ENCODE measurements at places on chromosomes 6 and 20. TPM values are rescaled to one million over a fixed set of nuclear protein-coding genes. Genes with fewer than 3 reads are reported as not detected.

GRCh38 chr6:127483399-127484055 lies 24.3 kb upstream of the KIAA0408 start:
- DNase-seq: no peak

GRCh38 chr6:52671676-52672075 lies 763 bp downstream of the TMEM14A start:
- DNase-seq: no peak

- DNase-seq: no peak
Observed at GRCh38 chr20:49750611-49751396, 37.1 kb upstream of the B4GALT5 start.

DNA sequence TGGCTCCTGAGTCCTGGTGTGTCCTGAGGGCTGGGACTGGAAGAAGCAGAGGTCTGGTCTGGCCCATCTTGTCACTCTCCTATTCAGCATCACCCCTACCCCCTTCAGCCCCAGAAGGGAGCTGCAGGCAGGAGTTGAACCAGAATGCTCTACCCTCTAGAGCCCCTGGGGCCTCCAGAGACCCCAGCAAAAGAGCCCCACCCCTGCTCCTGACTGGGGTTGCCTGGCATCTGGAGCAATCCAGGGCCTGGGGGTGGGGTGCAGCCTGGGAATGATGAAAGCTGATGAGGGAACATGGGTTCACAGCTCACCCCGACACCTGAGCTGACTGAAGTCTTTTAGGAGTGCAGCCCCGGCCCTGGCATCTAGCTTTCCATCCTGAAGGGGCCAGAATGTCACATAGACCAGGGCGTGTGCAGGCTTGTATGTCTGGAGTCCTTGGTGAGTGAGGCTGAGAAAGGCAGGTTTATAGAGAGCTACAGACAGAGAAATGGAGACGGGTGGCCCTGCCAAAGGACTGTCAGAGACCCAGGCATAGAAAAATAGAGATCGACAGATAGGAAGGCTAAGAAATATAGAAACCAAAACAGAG lies 12.2 kb downstream of the FGD2 start:
- no peak for DNase-seq

- DNase-seq: no peak
Observed at GRCh38 chr6:109221543-109222195, 126.4 kb downstream of the CEP57L1 start.

DNA sequence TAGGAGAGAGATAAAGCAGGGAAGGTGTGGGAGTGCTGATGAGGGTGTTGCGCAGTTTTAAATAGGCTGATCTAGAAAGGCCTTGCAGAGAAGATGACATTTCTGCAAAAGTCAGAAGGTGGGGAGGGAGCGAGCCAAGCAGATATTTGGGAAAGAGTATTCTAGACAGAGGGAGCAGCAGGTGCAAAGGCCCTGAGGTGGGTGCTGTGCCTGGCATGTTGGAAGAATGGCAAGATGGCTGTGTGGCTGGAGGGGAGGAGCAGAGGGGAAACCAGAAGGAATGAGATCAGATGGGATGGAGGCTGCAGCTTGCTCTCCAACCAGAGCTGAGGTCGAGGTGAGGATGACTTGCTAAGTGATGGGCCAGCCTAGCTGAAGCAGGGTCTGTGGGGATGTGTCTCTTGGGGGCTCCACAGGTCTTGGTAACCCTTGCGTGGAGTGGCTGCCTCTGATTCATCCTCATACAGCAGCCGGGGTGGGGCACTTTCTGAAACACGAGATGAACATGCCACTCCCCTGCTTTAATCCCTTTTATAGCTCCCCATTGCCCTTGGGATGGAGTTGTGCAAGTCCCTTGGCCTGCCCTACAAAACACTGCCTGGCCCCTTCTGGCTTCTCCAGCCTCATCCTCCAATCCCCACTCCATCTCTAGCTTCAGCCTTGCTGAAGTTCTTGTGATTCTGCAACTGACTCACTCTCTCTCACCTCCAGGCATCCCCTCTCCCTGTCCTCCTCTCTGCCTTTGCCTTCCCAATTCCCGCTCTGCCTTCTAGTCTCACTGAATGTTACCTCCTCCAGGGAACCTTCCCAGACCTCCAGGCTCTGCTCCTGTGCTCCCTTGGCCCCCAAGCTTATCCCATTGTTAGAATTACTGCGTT lies 94.1 kb downstream of the CDH22 start:
- DNase-seq: no peak

- DNase-seq: no peak
Observed at GRCh38 chr6:26502165-26502564, 2.1 kb downstream of the BTN1A1 start.

DNA sequence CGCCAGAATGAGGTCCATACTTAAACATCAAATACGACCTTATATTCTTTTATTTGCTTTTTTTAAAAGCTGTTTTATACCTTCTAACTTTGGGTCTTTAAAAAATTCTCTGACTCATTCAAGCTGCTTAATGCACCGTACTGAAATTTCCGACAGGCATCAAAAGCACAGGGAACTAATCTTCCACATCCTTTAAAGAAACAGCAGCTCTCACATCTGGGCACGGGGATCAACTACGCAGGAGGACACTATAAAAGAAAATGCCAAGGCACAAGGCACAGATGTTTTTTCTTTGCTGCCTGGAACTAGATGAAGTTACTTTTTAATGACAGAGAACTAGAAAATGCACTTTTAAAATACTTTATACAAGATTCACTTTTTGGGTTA lies 112.4 kb upstream of the ARG1 start:
- DNase-seq: no peak

- peak; percentile 54 for DNase-seq
Observed at GRCh38 chr6:137867685-137868509, 838 bp downstream of the TNFAIP3 start.

DNA sequence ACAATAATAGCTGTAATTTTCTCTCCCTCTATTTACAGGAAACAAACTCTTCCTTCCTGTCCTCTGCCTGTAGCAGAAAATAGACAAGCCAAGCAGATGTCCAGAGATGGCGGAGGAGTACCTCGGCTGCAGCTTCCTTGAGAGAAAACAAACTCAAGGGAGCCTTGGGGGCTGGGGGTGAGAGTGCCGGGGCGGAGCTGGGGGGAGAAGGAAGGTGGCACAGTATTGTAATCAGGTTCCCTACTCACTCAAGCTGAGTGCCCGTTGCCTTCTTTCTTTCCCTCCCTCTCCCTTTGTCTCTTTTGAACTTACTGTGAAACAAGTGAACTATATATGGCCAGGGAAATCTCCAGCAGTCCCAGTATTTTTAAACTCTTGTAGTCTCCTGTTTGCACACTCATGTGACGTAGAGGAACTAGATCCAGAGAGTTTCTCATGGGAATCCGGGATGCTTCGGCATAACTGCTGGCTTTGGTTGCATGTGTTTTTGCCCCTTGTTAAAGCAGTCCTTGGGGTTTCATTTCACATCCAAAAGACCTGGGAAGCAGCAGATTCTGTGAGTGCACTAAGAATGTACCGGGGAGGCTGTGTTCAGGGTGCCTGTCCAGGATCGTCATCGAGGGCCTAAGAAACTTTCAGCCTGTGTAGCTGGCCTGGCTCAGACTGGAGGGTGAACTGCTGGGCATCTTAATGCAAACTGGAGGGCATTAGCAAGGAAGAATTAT lies 44.6 kb upstream of the HDDC2 start:
- DNase-seq: no peak

GRCh38 chr6:18693881-18694280 lies 306.7 kb downstream of the RNF144B start:
- DNase-seq: no peak

DNA sequence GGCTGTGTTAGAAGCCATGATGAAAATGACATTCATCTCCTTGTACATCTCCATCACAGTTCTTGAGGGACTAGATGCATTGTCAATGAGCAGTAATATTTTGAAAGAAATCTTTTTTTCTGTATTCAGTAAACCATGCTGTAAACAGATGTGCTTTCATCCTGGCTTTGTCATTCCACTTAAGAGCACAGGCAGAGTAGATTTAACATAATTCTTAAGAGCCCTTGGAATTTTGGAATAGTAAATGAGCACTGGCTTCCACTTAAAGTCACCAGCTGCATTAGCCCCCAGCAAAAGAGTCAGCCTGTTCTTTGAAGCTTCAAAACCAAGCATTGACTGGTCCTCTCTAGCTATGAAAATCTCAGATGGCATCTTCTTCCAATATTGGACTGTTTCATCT lies 197.8 kb upstream of the HDDC2 start:
- no peak for DNase-seq

DNA sequence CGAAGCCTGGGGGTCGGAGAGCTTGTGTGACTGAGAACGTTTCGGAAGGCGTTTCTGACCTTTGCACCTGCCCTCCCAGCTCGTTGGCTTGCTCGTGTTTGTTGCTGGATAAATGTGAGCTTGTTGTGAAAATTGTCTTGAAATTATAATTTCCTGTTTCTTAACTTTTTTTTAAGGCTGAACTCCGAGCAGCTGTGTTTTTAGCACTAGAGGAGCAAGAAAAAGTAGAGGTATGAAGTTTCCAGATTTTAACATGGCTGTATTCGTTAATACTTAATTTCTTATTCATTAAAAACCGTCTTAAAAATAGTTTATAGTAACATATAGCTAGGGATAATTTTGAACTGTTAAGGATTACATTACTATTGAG lies 672 bp downstream of the CEP43 start:
- peak; percentile 63 for DNase-seq

GRCh38 chr6:149454346-149454848 lies 30.4 kb downstream of the ZC3H12D start:
- peak; percentile 89 for DNase-seq

DNA sequence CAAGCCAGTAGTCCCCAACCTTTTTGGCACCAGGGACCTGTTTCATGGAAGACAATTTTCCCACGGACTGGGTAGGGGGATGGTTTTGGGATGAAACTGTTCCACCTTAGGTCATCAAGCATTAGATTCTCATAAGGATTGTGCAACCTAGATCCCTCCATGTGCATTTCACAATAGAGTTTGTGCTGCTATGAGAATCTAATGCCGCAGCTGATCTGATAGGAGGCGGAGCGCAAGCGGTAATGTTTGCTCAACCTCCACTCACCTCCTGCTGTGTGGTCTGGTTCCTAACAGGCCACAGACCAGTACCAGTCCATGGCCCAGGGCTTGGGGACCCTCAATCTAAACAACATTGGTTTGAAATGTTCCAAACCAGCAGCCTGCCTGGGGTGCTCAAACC lies 137.0 kb upstream of the STXBP5 start:
- no peak for DNase-seq

DNA sequence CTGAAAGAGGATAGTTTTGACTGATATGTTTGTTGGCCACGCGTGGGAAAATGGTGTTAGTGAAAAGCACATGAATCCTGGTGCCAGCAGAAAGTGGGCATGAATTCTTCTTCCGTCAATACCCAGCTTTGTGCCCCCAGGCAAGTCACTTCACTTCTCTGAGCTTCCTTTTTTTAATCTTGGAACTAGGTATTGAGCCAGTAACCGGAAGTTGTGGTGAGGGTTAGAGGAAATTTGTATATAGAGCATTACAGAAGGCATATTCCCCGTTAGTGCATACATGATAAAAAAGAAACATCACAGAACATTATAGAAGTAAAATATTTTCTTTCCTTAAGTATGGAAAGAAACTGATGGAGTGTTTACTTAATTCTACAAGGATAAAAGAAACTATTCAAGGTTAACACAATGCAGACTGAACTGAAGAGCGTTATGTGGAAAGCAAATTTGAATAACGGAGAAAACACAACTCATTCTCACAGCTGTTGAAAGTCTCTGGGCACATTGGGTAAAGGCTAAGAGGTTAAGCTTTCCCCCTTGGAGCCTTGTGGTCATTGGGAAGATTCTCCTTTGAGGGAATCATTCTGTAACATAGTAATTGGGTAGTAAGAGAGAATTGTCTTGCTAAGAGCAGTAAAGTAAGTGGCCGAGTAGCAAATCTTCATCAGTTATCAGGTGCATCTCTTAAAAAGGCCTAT lies 223.1 kb downstream of the BCAS1 start:
- no peak for DNase-seq

DNA sequence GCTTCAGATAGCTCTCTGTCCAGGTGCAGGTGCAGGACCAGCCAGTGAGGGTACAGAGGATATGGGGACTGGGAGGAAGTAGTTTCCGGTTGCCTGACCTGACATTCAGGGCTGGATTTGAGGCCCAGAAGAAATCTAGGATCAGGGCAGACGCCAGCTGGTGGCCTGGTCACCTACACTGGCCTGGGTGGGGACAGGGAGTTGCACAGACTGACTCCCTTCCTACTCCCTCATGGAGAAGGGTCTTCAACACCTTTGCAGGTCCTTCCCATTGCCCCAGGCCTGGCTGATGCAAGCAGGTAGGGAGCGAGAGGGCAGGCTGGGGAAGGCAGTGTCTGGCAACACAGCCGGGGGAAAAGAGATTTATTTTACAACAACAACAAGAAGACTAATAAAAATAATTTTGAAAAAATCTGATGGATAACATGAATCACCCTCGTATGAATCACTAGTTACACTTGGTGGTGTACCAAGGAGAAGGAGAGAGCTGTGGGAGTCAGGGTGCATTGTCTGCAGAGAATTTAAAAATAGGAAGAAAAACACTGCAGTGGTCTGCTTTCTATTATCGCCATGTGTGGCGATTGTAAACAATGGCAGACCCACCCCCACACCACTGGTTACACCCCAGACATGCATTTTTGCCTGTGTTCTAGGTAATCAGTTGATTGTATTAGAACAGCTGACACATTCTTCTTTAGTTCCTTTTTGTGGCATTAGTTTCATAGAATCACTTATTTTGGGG lies 62.3 kb upstream of the SNX9 start:
- no peak for DNase-seq

- no peak for DNase-seq
Observed at GRCh38 chr6:189676-190075, 102.6 kb upstream of the DUSP22 start.

- DNase-seq: no peak
Observed at GRCh38 chr6:142350309-142350708, 48.5 kb downstream of the ADGRG6 start.

DNA sequence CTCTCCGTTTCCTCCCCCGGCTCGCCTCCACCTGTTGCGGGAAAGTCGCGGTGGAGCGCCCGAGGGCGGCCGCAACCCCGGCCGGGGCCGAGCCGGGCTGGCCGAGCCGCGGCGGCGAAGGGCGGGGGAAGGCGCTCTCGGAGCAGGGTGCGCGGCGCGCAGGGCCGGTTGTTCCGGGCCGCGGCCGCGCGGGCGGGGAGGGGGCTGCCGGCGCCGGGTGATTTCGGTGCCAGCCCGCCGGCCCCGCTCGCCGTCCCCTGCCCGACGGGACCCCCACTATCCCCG lies 235 bp downstream of the MAP7 start:
- no peak for DNase-seq

The GHRH gene
- not detected for total RNA-seq

The NRSN1 gene
- total RNA-seq: 0.64 TPM

The OPN5 gene
- not detected for total RNA-seq

The SCRT2 gene
- total RNA-seq: not detected

The TNFRSF21 gene
- 102 TPM for total RNA-seq

The MDC1 gene
- 14.0 TPM for total RNA-seq

The SAMHD1 gene
- total RNA-seq: 24.0 TPM
